ENCODE measurements at places on chromosomes 2 and 18.

DNA sequence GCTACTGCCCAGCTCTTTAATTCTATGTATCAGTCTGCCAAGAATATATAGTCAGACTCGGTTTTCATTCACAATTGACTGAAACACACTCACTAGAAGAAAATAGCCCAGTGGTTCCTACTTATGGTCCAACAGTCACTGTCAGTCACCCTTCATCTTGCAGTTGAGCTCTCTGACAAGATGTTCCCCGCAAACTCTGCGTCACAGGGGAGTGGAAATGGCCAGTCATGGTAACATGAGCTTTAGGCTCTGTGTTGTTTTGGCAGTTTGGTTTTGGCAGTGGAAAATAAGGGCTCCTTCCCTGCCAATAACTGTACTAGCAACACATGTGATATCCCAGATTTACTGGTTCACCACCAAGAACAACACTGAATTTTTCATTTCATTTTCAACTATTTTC is 122.5 kb downstream of the PRPF40A start:
- no peak for DNase-seq

GRCh38 chr2:179751163-179751809 is 110.1 kb downstream of the ZNF385B start:
- DNase-seq: no peak

DNA sequence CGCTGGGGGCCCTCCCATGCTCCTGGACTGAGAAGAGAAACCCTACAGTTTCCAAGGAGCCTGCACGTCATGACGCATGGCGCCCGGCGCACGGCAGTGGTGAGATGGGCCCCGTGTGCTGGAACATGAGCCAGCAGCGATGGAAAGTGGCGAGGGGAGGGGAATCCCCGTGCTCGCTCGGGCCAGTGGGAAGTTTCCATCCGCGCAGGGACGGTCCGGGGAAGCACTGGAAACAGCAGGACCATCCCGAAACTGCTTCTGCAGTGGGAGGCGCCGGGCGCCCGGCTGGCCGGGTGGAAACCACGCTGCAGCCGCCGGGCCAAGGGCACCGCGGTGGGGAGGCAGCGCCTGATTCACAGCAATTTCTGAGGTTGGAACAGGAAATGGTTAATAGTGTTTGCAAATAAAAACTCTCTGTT is 4.9 kb upstream of the PDCD1 start:
- DNase-seq: peak; percentile 81

DNA sequence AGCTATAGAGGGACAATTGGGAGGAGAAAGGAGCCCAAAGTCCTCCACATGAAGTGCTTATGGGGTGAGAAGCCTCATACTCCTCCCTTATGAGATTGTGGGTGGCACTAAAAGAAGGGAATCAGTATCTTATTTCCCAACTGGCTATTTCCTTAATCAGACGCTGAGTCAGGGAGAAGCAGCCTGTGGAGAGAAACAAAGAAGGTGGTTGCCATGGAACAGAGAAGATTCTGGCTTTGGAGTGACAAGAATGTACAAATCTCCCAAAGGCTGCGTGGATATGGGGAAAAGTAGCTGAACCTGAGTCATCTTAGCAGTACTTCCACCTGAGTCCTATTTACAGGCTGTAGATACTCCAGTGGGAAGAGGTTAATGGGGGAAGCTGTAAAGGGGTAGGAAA is 115.8 kb upstream of the CWC22 start:
- no peak for DNase-seq
